Panc1 (cell line): ENCODE measurements at places on chromosomes 4 and X. TPM values are rescaled to one million over a fixed set of nuclear protein-coding genes. Genes with fewer than 3 reads are reported as not detected.

CFAP47 gene
- 0.05 TPM for total RNA-seq

GAGE10 gene
- total RNA-seq, result not detected

GRCh38 chrX:12174358-12174757 is 36.1 kb downstream of the FRMPD4 start:
- no peak overlapping the region for H3K4me3 ChIP-seq
- H3K27ac ChIP-seq, result no peak overlapping the region
- H3K27me3 ChIP-seq, result no peaks in the 10 kb centered on the region
- no peaks in the 10 kb centered on the region for H3K4me1 ChIP-seq

DNA sequence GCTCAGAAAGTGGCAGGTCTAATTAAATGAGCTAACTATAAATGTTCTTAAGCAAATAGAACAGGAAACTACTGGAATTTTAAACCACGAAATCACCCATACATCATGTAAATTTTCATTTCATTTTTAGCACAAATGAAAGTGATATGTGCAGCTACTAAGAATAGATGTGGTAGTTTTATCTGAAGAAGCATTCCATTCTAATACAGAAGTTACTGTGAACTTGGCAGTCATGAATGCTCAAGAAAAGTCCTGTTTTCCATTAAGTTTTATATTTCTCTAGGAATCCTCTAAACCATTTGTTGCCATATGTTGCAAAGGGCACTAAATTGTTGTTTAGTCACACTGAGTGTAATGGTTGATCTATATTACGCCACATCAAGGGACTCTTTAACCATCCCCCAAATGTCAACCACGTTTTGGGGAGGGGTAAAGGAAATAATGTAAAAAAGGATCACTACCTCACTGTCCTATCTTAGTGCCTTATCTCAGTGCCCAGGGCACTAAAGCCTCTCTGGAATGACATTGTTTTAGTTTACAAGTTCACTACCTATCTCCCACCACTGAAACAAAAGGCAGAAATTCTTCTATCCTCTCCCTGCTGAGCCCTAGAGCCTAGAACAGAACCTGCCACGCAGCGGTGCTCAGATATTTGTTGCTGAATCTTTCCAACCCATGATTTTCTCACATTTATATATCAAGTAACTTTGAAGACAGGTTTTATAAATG is 118.0 kb downstream of the SHISA3 start:
- H3K27ac ChIP-seq, result no peak overlapping the region
- no peak overlapping the region for H3K4me3 ChIP-seq
- no peak for DNase-seq
- H3K36me3 ChIP-seq, result no peaks in the 10 kb centered on the region
- no peaks in the 10 kb centered on the region for H3K27me3 ChIP-seq
- H3K4me1 ChIP-seq, result no peaks in the 10 kb centered on the region

DNA sequence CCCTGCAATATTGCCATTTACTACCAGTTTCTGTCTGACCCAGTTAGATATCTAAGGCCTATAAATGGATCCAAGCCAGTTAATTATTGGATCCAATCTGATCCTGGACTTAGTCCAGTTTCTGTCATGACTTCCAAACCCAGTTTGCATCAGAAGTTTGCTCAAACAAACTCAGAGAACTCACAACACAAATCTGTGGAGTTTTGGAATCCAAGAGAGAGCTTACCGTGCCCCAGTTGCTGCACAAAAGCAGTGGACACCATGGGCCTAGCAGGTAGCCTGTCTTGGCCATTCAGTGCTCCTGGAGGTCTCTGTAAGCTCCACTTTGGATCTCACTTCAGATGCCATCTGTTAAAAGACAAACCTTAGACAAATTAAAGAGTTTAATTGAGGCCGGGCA is 174.5 kb downstream of the AASDH start:
- no peak for DNase-seq
- H3K36me3 ChIP-seq, result no peaks in the 10 kb centered on the region
- H3K27me3 ChIP-seq, result no peaks in the 10 kb centered on the region
- H3K4me1 ChIP-seq, result no peaks in the 10 kb centered on the region
- H3K4me3 ChIP-seq, result no peak overlapping the region
- no peak overlapping the region for H3K27ac ChIP-seq

DNA sequence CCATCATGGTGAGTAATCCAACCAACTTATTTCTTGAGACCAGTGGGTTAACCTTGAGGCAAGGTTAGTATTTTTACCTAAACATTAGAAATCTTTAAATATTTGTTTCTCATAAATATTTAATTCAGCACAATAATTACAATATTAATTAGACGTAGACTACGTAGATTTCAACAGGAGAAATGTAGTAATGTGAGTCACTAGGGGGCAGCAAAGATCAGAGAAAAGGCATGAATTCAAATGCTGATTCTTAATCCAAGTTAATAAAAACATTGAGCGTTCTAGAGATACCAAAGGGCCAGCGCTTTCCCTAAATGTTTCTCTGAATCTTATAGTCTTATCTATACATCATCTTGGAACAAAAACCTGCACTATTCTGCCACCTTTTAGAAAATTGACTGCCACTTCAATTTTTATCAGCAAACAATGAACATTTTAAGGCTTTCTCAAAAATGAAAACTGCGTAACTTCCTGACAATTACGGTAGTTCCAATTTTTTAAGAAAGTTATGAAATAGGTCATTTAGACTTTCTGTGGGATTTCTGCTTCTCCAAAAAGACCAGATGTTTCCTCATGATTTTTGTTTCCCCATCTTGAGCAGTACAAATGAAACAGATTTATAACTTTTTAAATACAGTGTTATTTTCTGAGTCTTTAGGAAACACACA is 180.7 kb downstream of the GASK1B start:
- H3K4me3 ChIP-seq, result no peak overlapping the region
- DNase-seq, result no peak
- no peaks in the 10 kb centered on the region for H3K36me3 ChIP-seq
- no peaks in the 10 kb centered on the region; the same call in 1 of the 2 replicates for H3K4me1 ChIP-seq

GRCh38 chr4:139813881-139814280 is 148.3 kb downstream of the MGST2 start:
- DNase-seq, result no peak
- no peaks in the 10 kb centered on the region for H3K36me3 ChIP-seq
- no peak overlapping the region for H3K4me3 ChIP-seq
- H3K4me1 ChIP-seq, result no peaks in the 10 kb centered on the region

DNA sequence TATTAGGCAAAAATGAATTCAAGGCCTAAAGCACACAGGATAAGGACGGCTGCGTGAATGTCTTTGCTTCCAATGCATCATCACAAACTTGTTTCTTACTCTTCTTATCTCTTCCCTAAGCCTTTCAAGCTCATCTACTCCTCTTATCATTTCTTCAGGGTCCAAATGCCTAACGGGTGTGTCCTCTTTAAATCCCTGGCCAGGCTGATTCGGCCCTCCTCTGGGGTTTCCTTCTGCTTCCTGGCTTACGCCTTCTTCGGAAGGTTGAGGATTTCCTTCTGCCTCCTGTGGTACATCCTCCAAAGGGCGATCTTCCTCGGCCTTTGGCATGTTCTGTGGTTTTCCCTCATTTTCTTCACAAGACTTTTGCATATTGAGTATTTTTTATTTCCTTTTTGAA is 1.3 kb downstream of the TCEAL8 start:
- no peak for DNase-seq
- no peaks in the 10 kb centered on the region for H3K27me3 ChIP-seq
- no peaks in the 10 kb centered on the region for H3K36me3 ChIP-seq
- peak overlapping the region; percentile 88 for H3K4me3 ChIP-seq
- H3K27ac ChIP-seq, result peak overlapping the region; percentile 69; the same call in 1 of the 2 replicates
- H3K4me1 ChIP-seq, result no peaks in the 10 kb centered on the region

- DNase-seq, result no peak
- H3K27me3 ChIP-seq, result no peaks in the 10 kb centered on the region
- no peaks in the 10 kb centered on the region for H3K36me3 ChIP-seq
- no peaks in the 10 kb centered on the region for H3K4me1 ChIP-seq
- H3K4me3 ChIP-seq, result no peak overlapping the region
Observed at GRCh38 chrX:47751670-47752069, 85.0 kb upstream of the ZNF81 start.

GRCh38 chr4:137768881-137769280 is 236.6 kb upstream of the PCDH18 start:
- no peaks in the 10 kb centered on the region for H3K4me1 ChIP-seq
- no peaks in the 10 kb centered on the region for H3K36me3 ChIP-seq
- DNase-seq, result no peak
- H3K27me3 ChIP-seq, result no peaks in the 10 kb centered on the region
- H3K27ac ChIP-seq, result no peak overlapping the region
- H3K4me3 ChIP-seq, result no peak overlapping the region

- DNase-seq, result no peak
- no peak overlapping the region for H3K4me3 ChIP-seq
- no peaks in the 10 kb centered on the region for H3K4me1 ChIP-seq
Observed at GRCh38 chr4:60216752-60217151, 983.4 kb upstream of the ADGRL3 start.

DNA sequence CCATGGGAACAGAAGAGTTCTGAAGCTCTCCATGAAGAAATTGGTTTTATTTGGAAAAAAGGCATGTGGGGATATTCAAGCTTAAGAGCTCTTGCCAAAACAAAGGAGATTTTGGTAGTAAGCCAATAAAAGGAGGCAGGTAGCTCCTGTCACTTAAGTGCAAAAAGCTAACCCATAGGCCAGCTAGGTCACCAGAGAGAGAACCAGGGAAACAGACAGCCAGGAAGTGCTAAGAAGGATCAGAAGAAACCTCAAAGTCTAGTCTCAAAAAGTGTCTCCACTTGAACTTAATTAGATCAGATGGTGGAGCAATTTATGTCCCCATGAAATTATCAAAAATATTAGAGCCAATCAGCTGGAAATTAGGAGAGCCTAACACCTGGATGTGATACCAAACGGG is 49.2 kb downstream of the CD40LG start:
- no peaks in the 10 kb centered on the region; the same call in 1 of the 2 replicates for H3K4me1 ChIP-seq
- no peak overlapping the region for H3K27ac ChIP-seq
- H3K36me3 ChIP-seq, result no peaks in the 10 kb centered on the region
- H3K27me3 ChIP-seq, result no peaks in the 10 kb centered on the region
- no peak overlapping the region for H3K4me3 ChIP-seq

GRCh38 chrX:13059637-13060499 is 15.4 kb upstream of the FAM9C start:
- H3K27me3 ChIP-seq, result no peaks in the 10 kb centered on the region
- DNase-seq, result peak; percentile 58
- H3K27ac ChIP-seq, result peak overlapping the region; percentile 79
- H3K4me1 ChIP-seq, result no peaks in the 10 kb centered on the region; the same call in 1 of the 2 replicates
- no peak overlapping the region for H3K4me3 ChIP-seq
- H3K36me3 ChIP-seq, result no peaks in the 10 kb centered on the region

GRCh38 chrX:125293850-125294780 is 25.6 kb upstream of the TEX13C start:
- no peak overlapping the region for H3K27ac ChIP-seq
- no peak overlapping the region for H3K4me3 ChIP-seq

- H3K27me3 ChIP-seq, result no peaks in the 10 kb centered on the region
- H3K27ac ChIP-seq, result no peak overlapping the region
- no peaks in the 10 kb centered on the region for H3K36me3 ChIP-seq
- no peaks in the 10 kb centered on the region for H3K4me1 ChIP-seq
Observed at GRCh38 chr4:159042097-159042605, 60.7 kb upstream of the RAPGEF2 start.

- no peaks in the 10 kb centered on the region for H3K4me1 ChIP-seq
- H3K27ac ChIP-seq, result no peak overlapping the region
- H3K27me3 ChIP-seq, result no peaks in the 10 kb centered on the region
Observed at GRCh38 chr4:176563591-176563990, 229.1 kb downstream of the VEGFC start.

DNA sequence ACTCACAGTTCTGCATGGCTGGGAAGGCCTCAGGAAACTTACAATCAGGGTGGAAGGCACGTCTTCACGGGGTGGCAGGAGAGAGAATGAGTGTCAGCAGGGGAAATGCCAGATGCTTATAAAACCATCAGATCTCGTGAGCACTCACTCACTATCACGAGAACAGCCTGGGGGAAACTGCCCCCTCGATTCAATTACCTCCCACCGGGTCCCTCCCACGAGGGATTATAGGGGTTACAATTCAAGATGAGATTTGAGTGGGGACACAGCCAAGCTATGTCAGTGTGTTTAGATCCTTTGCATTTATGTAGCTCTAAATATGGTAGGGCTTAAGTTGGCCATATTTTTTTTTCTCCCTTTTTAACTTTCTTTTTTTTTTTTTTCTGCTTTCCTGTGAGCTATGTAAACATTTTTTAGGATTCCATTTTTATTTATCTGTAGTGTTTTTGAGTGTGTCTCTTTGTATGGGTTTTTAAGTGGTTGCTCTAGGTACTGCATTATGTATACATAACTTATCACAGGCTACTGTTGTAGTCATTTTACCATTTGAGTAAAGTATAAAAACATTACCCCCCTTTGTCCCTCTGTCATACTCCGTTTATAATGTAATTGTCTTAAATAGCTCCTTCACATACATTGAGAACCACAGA is 79.0 kb downstream of the ADRA2C start:
- H3K27me3 ChIP-seq, result peaks cover 2% of the 10 kb centered on the region; the same call in 1 of the 2 replicates
- H3K4me3 ChIP-seq, result no peak overlapping the region

DNA sequence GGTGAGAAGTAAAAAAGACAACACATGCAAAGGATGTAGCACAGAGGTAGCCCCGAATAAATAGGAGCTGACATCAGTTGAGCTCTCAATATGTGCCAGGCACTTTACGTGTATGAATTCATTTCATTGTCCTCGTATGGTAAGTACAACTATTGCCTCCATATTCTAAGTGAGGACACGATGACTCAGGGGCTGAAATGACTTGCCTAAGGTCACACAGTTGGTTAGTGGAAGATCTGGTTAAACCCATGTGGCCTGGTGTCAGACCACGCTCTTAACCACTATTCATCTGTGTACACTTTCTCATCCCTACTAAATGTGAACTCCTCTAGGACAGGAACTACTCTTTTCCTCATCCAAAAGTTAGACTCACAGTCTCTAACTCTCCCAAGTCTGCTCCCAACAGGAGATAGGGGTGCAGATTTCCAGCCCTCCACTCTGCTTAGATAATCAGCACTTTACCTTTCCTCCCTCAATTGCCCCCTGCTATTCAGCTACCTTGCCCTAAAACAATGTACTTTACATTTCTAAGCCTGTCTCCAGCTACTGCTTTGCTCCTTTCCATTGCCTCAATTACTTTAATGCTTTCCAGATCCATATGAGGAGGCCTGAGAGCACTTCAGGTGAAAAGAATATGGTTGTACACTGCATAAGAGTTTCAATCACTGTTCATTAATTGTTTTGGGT is 58.8 kb upstream of the LHFPL1 start:
- H3K36me3 ChIP-seq, result no peaks in the 10 kb centered on the region
- no peak overlapping the region for H3K27ac ChIP-seq
- no peaks in the 10 kb centered on the region for H3K4me1 ChIP-seq
- H3K4me3 ChIP-seq, result no peak overlapping the region

AKAP17A gene
- total RNA-seq, result 22.1 TPM

ARR3 gene
- not detected for total RNA-seq

GRCh38 chr4:114997576-114998247 is 115.7 kb downstream of the NDST4 start:
- H3K4me3 ChIP-seq, result no peak overlapping the region
- no peaks in the 10 kb centered on the region for H3K4me1 ChIP-seq
- no peak for DNase-seq
- H3K36me3 ChIP-seq, result no peaks in the 10 kb centered on the region
- no peaks in the 10 kb centered on the region for H3K27me3 ChIP-seq
- no peak overlapping the region for H3K27ac ChIP-seq

DNA sequence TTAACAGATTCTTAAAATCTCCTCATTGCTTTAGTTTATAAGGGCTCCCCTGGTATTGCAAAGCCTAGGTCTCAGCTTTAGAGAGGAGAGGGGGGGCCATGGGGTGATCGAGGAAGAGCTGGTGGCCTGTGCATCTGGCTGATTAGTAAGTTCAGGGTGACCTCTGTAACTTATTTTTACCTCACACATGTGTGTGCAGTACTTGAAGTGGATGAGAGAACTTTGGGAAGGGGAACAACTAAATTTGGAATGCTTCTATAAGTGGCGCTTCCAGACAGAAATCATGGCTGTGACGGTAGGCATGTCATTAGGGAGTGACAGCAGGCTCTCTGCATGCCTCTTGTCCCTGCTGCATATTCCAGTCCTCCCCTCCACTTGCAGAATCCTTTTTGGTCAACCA is 41.9 kb downstream of the FRAS1 start:
- no peak for DNase-seq
- no peak overlapping the region for H3K27ac ChIP-seq
- H3K4me1 ChIP-seq, result no peaks in the 10 kb centered on the region
- no peak overlapping the region for H3K4me3 ChIP-seq
